ENCODE measurements at places on chromosomes 5 and 9.

GRCh38 chr5:177300236-177300880 lies 3.2 kb downstream of the RAB24 start:
- DNase-seq, result peak; percentile 55

GRCh38 chr5:2685651-2686272 lies 65.7 kb downstream of the IRX2 start:
- no peak for DNase-seq

DNA sequence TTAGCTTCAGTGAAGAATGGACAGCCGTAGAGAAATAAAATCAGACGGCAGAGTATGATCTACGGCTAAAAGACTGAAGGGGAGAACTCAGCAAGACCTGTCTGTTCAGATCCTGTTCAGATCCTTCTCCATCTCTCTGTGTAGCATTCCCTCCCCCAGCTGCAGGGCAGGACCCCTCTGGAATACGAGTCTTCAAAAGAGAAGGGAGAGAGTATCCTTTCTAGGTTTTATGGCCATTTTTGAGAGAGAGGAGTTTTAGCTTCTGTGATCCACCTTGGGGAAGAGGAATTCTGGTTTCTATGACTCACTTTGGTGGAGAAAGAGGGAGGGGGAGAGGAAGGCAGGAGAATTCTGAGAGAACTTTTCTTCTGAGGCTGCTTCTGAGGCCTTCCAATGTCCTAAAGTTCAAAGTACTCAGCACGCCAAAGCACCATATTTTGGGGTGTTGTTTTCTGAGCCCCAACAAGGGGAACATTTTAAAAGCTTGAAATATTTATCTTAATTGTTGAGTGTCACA lies 194.4 kb upstream of the TLE4 start:
- no peak for DNase-seq

GRCh38 chr9:23821375-23822181 lies 4.5 kb downstream of the ELAVL2 start:
- no peak for DNase-seq

GRCh38 chr5:125976421-125977000 lies 446.7 kb upstream of the GRAMD2B start:
- no peak for DNase-seq

- no peak for DNase-seq
These were observed 94.9 kb upstream of the COL5A1 start for GRCh38 chr9:134546746-134547145.

DNA sequence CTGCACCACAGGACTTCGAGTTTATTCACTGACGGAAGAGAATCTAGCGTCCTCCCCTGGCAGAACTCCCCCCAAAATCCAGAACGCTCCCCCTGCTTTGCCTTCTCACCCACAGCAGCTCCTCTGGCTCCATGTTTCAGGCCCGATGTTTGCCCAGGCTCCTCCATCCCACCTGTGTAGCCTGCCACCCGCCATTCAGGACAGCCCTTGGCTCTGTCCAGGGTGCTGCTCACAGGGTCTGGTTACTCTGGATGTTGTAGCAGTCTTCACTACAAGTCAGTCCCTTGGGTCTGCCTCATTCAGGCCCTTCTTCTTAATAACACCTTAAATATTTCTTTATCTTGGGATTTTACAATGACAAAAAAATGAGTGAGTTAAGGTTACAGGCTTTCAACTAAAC lies 41.3 kb upstream of the SV2C start:
- DNase-seq, result no peak

DNA sequence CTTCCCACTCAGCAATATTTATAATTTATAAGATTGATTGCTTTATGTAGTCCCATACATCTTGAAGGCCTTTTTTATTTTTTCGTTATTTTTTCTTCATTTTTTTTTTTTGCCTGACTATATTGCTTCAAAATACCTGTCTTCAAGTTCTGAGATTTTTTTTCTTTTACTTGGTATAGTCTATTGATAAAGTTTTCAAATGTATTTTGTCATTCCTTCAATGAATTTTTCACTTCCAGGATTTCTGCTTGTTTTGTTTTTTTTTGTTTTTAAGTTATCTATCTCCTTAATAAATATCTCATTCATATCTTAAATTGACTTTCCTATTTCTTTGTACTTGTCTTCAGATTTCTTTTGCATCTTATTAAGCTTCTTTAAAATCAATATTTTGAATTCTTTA lies 905.6 kb upstream of the CDH6 start:
- no peak for DNase-seq

DNA sequence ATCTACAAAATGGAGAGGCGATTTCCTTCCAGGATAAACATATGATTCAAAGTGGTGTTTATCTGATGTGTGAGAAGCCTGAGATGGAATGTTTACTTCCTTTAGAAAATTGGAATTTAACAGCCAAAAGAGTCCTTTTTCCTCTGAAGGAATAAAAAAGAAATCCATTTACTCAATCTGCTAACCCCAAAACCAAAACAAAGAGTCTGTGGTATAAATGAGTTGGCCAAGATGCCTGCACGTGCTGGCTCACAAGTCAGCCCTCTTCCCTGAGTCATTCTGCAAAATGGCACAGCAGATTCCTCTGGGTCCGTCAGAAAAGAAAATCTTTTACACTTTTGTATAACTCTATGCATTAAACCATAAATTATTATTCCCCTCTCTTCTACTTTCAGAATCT lies 60.8 kb downstream of the EBF1 start:
- DNase-seq, result no peak

DNA sequence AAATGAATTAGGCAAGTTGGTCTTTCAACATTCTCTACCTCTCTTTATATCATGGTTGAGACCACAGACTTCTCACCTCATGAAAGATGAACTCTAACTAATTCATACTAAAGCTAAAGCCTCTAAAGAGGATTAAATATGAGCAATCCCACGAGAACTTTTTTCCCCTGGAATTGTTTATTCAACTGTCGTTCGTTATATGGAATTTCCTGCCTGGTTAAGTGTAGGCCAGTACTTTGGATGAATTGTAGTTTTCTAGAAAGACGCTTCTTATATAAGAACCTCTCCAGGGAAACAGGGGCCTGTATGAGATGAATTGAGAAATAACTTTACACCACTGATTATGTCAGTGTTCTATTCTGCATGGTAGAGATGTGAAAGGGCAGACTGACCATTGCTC lies 42.9 kb downstream of the PDCD1LG2 start:
- DNase-seq, result no peak

DNA sequence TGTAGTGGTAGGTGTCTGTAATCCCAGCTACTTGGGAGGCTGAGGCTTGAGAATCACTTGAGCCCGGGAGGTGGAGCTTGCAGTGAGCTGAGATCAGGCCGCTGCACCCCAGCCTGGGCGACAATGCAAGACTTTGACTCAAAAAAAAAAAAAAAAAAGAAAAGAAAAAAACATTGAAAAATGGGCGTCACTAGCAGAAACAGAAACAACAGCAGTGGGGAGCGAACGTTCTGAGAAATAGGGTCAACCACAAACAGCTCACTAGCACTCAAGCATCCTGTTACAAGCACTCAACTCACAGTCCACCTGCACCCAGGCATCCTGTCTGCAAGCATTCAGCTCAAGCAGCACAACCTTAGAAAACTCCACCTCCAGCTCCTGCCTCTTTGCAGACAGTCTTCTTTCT lies 17.2 kb downstream of the TRIM14 start:
- DNase-seq, result no peak

DNA sequence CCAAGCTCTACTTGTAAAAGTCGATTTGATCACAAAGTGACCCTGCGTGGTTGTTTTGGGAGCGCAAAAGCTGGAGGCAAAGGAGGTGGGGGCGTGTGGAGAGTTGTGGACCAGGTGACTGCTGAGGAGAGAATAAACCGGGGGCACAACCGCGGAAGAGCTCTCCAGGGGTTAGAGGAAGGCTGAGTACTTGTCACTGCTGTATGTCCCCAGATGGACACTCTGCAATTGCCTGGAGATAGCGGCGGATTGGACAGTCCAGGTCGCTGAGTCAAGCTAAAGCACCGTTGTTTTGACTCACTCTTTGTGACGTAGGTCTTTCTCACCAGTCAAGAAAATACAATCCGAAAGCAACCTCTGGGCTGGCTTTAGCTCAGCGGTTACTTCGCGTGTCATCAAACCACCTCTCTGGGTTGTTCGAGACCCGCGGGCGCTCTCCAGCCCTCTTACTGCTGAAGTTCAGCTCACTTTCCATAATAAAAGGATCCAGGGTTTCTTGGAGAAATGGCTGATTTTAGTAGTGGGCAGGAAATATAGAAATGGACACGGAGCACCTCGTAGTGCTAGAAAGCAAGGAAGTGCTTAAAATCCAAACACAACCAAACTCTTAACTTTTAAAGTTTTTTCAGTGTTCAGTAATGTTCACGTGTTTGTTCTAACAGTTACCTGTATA lies 25.7 kb downstream of the ZMAT2 start:
- DNase-seq, result peak; percentile 13

DNA sequence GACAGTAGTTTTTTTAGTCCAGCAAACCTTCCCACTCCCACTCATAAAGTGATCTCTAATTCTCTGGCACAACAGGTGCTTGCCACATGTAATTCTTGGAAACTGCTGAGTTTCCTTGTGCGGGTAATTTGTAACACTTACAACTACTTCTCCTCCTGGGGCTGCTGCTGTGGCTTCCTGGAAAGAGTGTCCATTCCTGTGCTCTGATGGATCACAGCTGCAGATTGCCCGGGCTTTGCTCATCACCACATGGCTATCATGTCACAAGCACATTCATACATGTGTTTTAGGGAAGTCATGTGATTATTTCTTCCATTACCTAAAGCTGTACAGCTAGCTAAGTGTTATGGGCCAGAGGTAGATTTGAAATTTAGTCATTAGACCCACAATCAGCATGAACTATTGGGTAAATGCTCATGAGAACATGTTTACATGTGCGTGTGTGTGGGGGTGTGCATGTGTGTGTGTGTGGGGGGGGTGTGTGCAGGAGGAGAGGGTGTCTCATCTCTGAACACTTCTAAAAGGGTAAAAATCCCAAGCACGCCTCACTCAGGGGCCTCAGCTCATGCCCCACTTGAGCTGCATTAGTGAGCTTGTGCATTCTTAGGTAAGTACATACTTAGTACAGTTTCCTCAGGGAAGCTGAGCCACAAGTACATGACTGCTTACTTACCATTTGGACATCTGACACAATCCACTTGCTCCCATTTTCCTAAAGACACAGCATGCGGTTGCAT lies 118.1 kb upstream of the CCDC112 start:
- no peak for DNase-seq
